GM04503 (cell line): ENCODE measurements at places on chromosomes 4 and X.

DNA sequence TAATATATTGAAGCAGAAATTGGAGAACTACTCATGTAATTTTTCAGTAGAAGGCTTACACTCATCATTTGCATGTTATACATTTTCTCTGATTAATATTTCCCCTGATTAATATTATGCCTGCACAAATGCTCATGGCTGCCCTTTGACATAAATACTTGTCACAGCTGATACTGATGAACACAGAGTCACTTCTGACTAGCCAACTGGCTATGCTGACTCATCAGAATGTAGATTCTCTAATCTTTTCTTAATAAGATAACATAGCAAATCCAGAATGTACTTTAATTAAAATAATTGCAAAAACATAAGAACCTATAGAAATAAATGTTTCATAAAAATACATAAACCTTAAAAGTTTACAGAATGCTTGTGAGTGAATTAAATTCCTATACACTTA lies 52.4 kb upstream of the C4orf54 start:
- no peak for DNase-seq

- DNase-seq, result no peak
Observed at GRCh38 chrX:35675151-35675550, 123.0 kb upstream of the MAGEB16 start.

DNA sequence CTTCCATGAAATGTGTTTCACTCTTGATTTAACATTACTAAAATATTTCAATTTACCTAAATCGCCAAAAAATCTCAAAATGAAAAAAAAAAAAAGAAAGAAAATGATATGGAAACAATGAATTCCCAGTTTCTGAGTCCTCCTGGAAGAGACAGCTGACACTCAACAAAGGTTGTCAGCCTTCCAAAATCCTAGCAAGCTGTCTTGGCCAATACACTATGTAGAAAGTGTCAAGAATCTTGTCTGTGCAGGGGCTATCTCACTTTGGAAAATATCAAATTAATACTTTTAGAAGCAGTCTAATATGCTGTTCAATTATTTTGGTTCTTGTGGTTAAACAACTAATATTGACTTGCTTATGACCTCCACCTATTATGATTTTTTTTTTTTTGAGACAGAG lies 8.7 kb downstream of the DKK2 start:
- DNase-seq, result no peak

DNA sequence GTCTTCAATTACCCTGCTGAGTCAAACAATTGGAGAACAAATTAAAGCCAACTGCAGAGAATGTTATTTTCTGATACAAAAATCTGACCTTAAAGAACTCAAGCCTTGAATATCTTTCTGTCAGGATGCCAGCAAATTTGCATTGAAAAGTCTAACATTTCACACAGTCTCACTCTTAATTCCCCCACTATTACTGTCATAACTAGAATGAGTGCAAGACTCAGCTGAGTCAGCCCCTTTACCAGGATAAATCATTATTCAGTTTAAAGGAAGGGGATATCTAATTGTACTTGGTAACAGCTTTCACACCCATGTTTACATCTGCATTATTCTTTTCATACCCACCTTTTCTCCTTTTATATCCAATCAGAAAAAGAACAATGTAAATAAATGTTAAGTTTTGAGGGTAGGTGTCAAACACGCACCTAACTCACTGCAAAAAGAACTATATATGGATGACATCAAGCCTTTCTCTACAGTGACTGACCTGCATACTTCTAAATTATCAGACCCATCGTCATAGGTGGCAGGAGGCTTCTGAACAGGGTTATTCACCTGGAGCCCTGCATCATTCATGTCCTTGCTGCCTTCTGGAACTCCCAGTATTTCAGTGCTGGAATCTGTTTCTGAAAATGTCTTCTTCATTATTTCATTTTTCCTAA lies 117.4 kb downstream of the TMA16 start:
- no peak for DNase-seq
